ENCODE measurements at places on chromosomes 6 and 20.

DNA sequence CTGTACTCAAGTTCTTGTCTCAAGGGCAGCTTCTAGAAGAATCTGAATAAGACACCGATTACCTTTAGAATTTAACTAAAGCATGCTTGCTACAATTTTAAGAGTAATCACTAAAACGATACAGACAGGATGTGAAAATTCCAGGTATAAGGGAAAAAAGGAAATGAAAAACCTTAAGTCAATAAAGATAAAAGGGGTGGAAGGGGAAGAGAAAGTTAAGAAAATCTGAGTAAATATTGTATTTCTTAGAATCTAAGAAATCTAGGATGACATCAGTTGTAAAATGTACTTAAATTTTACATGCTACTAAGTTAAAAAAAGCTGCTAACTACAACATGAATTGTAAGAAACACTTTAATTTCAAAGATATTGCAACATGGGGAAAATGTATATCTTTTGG is 30.3 kb upstream of the MOCS1 start:
- no peak for DNase-seq

- no peak for DNase-seq
Observed at GRCh38 chr6:90097356-90097755, 199.3 kb downstream of the BACH2 start.

- peak; percentile 31 for DNase-seq
Observed at GRCh38 chr6:110874880-110875547, 429 bp downstream of the AMD1 start.

GRCh38 chr6:35973670-35974222 is 50.7 kb downstream of the SLC26A8 start:
- peak; percentile 3 for DNase-seq

- no peak for DNase-seq
Observed at GRCh38 chr6:36098920-36099647, 31.2 kb upstream of the MAPK13 start.

DNA sequence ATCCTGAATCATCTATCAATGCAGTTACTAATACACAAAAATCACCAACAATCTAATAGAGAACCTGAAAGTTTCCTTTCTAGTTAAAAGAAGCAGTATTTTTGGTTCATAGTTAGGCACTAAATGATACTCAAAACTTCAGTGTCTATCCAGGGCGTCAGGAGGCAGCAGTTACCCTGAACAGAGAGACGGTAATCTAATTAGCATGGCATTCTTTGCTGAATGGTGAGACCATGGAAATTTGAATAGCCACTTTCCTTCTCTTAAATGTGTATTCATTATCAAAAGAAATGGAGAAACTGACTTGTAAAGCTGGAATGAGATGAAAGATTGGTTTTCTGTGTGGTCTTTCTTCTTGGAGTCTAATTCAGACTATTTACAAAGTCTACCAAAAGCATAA is 146.6 kb upstream of the BMP5 start:
- DNase-seq = no peak

DNA sequence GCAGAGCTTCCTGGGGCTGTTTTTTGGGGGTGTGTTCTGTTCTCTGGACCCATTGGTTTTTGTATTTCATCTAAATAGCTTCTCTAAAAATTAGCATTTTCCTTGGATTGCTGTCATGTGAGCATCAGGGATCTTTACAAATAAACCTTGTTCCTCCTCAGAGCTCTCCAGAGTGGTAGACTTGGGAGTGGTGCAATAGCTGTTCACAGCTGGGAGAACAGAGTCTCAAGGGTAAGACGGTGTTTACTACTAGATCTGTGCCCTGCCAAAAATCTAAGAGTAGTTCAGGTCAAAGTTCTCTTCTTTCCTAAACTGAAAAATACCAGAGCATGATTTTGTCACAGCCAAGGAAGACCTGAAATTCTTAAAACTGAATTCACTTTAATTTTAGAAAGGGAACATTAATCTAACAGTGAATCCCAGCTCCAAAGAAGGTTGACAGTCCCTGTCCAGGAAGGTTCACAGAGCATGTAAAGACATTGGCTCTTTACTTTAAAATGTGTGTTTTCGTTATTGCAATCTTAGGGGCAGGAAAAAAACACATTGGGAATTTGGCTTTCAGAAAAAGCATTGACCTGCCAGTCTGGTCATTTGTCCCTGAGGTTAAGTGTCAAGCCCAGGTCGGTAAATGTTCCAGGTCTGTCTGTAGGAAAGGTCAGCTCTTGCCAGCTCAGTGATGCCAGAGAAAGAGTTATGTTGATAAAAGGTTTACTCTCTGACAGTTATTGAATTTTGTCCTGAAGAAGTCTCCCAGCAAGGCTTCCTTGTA is 43.3 kb downstream of the VAPB start:
- DNase-seq = no peak

DNA sequence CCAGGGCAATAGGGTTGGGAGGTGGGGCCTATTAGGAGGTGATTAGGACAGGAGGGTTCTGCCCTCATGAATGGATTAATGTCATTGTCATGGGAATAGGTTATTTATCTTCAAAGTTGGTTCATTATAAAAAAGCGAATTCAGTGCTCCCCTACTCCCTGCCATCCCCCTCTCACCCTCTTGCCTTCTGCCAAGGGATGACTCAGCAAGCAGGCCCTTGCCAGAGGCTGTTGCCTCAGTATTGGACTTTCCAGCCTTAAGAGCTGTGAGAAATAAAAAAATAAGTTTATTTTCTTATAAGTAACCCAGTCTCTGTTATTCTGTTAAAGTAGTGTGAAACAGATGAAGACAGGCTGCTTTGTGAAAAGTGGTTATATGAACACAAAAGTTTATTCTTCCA is 381.1 kb upstream of the ZFP64 start:
- no peak for DNase-seq

DNA sequence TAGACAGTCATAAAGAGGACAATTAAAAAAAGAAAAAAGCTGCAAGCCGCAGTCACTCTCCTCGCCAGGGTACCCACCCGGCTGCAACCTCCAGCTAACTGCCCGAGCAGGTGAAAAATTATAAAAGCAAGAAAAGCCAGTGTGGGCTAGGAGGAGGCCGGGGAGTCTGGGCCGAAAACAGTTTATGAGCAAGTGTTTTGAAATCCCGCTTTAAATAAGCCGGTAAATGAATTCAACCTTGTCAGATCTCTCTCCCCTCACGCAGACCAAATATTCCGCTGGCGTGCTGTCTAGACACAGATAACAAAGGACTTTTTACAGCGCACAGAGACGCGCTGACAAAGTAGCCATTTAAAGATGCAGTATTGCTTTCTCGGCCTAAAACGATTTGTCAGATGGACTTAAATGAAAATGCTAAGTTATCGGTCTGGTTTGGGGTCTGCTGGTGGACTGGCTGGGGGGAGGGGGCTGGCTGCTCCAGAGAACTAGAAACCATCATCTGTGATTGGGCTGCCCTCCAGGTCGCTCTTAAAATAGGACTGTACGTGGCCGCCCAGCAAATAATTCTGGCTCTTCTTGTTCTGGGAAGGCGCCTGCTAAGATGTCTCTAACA is 24.6 kb downstream of the PMEPA1 start:
- no peak for DNase-seq

DNA sequence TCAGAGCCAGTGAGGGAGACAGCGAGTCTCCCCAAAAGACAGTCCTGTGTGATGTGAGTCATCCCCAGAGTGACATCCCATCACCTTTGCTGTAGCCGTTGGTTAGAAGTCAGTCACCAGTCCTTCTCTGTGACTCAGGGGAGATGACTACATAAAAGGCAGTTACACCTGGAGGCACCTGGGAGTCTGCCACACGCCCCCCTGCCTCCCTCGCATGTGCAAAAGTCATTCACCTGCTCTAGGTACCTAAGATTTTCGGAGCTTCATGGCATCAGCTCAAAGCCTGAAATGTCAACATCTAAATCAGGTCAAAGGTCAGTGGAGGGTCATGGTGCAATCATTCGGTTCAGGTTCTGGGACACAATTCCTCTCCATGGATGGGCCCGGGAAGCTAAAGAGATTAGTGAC is 50.3 kb downstream of the PRR18 start:
- no peak for DNase-seq

- no peak for DNase-seq
Observed at GRCh38 chr6:63929111-63929510, 293.5 kb downstream of the PHF3 start.

DNA sequence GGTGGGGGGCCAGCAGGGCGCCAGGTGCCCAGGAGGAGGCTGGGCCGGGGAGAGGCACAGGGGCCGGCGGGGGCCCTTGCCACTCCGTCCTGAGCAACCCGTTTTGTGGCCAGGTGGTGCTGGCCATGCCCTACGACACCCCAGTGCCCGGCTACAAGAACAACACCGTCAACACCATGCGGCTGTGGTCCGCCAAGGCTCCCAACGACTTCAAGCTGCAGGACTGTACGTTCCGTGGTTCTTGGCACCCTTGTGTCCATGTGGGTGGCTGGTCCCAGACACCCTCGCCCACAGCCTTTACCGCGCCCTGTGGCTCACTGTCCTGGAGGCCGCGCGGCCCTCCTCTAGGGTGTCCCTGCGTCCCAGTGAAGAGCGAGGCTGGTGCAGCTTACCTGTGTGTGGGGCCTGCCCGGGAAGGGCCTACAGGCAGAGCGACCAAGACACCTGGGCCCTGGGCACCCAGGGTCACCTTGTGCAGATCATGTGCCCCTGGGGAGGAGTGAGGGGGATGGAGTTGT is 28.7 kb downstream of the PYGB start:
- DNase-seq = no peak

GRCh38 chr6:132021552-132022375 is 70.6 kb upstream of the CCN2 start:
- no peak for DNase-seq

GRCh38 chr20:37938181-37938750 is 35.3 kb downstream of the VSTM2L start:
- DNase-seq = no peak

- no peak for DNase-seq
Observed at GRCh38 chr6:118102401-118102800, 195.3 kb downstream of the SLC35F1 start.

DNA sequence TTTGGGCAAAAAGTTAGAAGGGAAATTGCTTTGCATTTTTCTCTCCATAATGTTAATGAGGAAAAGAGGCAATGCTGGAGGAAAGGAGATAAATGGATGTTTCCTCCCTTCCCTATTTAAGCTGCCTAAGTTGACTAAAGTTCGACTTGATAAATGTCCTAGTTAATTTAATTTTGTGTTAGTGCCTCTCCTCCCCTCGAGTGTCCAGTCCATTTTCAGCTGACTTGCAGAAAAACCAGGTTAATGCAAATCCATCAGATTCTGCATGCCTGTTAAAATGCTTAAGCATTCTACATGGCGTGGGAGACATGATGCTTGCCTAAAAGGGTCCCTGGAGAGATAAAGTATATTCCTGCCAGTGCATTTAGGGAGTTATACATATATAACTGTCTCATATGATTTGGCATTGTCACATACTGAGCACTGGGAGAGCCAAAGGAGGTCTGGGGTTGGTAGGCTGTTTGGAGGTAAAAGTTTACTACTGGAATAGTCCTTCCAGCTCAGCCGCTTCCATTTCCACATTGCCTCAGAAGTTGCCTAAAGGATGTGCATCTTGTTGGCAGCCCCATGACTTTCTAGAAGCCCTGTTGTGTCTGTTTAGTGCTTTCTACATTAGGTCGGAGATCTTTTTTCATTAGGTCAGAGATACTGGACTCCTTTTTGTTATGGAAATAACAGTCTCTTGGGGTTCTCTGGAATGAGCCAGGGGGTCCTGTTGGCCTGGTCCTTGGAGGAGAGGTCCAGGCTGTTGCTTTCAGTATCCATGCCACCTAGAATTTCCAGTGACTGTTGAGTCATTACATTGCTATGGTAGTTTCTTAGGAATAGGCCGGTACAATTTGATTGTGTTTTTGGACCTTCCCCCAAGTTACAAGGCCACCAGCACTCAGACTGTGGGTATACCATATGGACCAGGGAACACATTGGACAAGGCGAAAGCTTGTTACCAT is 30.4 kb downstream of the JARID2 start:
- no peak for DNase-seq

DNA sequence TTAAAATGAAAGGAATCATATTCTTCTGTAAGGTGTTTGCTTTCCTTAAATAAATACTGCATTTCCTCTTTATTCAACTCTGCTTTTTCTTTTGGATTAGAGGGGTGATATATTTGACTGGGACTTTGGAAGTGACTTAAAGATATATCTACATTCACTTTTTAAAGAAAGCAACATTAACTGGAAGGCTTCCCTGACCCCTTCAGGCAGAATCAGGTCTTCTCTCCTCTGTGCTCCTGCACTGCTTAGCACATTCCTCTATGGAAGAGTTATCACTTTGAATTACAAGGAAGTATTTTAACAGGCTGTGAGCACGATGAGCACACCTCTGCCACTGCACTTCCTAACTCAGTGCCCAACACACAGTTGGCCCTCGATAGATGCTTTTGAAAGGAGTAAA is 59.2 kb upstream of the POU3F2 start:
- DNase-seq = no peak

DNA sequence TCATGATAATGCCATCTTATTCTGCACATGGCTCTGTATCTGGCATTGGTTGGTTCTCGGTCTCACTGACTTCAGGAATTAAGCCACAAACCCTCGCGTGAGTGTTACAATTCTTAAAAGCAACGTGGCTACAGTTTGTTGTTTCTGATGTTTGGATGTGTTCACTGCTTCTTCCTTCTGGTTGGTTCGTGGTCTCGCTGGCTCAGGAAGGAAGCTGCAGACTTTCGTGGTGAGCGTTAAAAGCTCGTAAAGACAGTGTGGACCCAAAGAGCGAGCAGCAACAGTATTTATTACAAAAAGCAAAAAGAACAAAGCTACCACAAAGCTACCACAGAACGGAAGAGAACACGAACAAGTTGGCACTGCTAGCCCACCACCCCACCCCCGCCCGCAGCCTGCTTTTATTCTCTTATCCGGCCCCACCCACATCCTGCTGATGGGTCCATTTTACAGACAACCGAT is 51.1 kb downstream of the MYLIP start:
- no peak for DNase-seq

- no peak for DNase-seq
Observed at GRCh38 chr6:81766482-81767069, 14.1 kb upstream of the TENT5A start.

DNA sequence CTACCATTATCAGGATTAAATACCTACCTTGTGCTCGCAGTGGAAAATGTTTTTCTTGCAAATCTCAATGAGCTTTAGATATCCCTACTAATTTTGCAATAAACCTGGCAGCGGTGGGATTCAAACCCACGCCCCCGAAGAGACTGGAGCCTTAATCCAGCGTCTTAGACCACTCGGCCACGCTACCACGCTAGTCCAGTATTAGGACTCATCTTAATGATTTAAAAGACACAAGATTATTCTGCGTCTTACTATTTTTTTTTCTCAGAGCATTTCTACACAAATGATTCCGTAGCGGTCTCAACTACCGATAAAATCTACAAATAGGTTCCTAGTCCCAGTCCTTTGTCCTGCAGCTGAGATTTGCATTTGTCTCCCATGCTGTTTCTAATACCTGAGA is 35.2 kb upstream of the ZSCAN23 start:
- no peak for DNase-seq

DNA sequence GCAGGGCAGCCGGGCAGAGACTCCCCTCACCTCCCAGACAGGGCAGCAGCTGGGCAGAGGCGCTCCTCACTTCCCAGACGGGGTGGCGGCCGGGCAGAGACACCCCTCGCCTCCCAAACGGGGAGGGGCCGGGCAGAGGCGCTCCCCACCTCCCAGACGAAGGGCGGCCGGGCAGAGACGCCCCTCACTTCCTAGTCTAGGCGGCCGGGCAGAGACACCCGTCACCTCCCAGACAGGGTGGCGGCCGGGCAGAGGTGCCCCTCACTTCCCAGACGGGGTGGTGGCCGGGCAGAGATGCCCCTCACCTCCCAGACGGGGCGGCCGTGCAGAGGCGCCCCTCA is 6.6 kb upstream of the PRIM2 start:
- no peak for DNase-seq

- DNase-seq = peak; percentile 38
Observed at GRCh38 chr6:31814677-31815024, 432 bp downstream of the HSPA1L start.
